Fibroblast of skin of right biceps (primary cell): ENCODE measurements at places on chromosomes 5 and 9.

- no peak for DNase-seq
Measured at GRCh38 chr5:79590396-79590999, 21.7 kb upstream of the TENT2 start.

DNA sequence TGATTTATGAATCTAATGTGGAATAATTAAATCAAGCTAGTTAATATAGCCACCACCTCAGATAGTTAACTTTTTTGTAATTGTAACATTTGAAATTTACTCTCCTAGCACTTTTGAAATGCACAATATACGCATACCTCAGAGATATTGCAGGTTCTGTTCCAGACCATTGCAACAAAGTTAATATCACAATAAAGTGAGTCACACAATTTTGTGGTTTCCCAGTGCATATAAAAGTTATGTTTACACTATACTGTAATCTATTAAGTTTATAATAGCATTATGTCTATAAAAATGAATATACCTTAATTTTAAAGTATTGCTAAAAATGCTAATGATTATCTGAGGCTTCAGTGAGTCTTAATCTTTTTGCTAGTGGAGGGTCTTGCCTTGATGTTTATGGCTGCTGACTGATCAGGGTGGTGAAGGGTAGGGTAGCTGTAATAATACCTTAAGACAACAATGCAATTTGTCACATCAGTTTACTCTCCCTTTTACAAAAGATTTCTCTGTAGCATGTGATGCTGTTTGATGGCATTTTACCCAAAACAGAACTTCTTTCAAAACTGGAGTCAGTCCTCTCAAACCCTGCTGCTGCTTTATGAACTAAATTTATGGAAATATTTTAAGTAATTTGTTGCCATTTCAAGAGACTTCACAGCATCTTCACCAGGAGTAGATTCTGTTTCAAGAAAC is 235.1 kb upstream of the ADAMTSL1 start:
- DNase-seq = peak; percentile 66

DNA sequence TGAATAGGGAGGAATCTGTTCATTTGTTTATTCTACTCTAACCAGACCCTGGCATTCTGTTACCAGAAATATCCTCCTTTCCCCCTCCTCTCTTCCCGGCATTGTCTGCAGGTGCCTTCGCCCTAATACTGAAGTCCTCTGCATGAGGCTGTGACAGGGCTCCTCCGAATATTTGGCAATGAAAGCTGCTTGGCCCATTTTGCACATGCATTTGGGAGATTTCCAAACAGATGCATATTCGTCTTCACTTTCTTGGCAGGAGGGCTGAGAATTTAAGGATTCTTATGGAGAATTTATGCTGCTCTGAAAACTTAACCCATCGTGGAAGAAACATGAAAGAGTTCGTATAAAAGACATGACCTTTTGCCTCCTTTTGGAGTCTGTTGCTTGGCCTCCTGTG is 484.0 kb downstream of the ZNF608 start:
- DNase-seq = peak; percentile 15

DNA sequence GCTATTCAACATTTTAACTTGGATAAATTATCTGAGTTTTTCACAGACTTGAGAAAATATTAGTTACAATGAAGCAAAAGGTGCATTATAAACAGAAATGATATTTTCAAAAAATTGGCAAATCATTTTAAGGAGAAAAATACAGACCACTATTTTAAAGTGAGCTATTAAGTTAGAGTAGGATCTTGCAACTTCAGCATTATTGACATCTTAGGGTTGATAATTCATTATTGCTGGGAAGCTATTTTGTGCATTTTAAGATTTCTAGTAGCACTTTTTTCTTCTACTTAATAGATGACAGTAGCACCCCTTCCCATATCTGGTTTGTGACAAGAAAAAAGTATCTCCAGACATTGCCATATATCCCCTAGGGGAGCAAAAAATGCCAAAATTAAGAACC is 774.1 kb downstream of the CDH12 start:
- DNase-seq = no peak

- DNase-seq = peak; percentile 78
Measured at GRCh38 chr5:89967771-89968444, 441.6 kb downstream of the CETN3 start.

DNA sequence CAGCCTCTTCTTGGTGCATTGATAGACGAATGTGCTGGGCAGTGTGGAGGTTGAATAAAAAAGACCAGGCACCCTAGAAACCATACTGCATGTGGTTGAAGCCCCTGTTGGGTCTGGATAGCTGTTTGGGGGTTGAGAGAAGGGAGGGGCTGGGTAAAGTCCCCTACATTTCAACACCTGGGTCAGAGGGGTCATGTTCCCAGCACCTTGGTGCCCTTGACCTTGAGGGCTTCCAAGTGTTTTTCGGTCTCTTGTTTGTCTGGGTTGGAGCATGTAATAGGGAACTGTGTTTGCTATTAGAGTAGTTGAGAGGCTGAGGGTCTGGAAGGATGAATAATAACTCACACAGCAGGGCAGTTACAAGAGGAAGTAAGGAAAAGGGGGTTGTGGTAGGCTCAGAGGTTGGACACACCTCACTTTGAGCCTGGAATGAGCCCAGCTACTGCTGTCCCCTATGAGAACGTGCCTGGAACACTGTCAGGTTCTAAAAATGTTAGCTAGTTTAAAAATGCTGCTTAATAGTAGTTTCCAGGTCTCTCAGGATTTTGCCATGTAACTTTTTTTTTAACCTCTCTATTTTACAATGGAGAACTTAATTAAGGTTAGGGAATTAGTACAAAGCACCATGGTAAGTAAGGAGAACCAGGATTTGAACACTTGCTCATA is 155.2 kb upstream of the SPRY4 start:
- no peak for DNase-seq

DNA sequence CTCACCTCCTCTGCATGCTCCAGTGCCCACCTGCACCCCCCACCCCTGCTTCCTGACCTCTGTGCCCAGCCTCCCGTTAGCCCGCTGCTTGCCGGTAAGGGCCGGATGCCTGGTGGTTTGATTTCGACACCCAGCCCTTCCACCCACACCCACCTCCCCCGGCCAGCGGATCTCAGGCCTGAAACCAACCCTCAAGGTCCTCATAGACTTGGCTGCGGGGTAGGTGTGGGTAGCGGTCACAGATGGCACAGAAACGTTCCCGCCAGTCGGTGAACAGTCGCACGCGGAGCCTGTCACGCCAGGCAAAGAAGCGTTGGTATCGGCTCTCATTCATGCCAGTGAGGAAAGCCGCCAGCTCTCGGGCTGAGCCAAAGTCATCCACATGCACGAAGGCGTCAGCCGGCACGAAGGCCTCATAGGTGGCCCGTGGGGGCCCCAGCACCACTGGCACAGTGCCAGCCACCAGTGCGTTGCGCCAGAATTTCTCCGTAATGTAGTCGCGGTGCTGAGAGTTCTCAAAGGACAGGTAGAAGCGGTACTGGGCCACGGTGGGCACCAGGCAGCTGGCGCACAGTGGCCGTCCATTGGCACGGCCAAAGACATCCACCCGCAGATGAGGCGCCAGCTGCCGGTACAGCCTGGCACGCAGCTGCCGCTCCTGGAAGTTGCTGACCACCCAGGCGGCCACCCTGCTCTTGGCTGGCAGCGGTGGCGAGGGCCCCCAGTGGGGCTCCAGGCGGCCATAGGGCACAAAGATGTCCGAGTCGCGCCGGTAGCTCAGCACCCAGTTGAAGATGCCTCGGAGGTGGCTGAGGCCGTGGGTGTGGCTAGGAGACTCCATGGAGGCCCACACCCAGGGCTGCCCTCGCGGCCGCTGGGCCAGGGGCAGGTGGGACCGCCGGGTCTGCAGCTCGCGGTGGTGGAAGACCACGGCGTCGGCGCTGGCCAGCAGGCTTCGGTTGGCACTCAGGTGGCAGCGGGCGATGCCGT is 1.1 kb downstream of the FUT7 start:
- no peak for DNase-seq

DNA sequence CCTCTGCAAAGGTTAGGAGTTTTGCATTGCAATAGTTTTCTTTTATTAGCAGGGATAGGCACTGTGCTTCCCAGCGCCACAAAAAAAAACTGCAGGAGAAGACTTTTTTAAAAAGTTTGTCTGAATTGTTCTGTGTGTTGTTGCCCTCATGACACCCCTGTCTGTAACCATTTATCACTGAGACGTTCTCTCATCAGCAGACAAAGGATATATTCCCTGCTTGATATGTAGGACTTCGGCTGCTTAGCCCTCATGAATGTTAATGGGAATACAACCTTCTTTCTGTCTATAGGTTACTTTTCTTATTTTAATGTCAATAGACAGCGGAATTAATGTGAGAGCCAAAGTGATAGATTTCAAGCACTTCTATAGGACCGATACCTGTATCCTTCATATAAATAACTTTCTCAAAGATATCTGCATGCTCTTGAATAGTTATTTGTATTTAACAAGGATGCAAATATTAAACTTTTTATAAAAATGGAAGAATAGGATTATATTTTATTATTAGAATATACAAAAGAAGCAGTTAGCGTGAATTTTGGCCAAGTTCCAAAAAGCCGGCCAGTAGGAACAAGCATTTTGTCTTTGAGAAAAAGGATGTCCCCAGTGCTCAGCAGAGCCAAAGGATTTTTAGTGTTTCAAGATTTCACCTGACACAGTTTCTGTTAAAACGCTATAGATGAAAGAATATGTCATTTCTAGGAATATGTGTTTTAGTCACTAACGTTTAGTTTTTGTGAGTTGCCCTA is 1.5 kb upstream of the LYSMD3 start:
- DNase-seq = no peak

DNA sequence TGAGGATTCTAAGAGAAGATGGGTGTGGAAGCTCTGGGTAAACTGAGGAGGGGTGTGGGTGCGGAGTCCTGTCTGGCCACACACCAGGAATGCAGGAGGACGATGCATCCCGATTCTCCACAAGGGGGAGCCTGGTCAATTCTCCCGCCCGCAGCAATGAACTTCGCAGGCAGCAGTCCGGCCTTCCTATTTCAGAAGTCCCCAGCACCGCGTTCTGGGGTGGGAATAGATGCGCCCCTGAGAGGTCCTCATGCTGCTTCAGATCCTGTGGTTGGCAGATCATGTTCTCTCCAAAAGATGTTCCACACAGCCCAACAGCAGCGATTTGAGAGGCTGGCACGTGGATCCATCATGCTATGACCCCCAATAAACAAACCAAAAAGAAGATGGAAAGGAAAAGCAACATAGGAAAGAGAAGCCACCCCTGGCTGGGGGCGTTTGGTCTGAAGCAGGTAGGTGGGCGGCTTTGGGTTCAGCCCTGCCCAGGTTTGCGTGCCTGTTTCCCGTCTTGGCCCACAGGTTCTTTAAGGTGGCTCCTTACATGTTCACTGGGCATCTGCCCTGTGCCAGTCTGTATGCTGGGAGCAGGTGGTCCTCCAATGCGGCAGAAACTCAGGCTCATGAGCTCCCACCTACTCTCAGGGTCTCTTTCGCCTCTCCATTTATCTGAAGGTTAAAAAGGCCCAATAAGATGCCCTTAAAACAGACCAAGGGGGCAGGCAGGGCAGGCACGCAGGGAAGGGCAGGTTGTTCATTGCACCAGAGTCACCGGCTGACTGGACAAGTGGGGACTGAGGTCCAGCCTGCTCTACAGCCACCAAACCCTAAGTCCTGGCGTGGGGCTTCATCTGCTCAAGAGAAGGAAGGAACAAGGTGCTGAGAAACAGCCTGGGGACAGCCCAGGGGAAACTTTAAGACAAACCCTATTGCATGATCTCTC is 171.6 kb downstream of the PAX5 start:
- peak; percentile 27 for DNase-seq

- DNase-seq = no peak
Measured at GRCh38 chr5:81908771-81909170, 63.1 kb upstream of the ATG10 start.

DNA sequence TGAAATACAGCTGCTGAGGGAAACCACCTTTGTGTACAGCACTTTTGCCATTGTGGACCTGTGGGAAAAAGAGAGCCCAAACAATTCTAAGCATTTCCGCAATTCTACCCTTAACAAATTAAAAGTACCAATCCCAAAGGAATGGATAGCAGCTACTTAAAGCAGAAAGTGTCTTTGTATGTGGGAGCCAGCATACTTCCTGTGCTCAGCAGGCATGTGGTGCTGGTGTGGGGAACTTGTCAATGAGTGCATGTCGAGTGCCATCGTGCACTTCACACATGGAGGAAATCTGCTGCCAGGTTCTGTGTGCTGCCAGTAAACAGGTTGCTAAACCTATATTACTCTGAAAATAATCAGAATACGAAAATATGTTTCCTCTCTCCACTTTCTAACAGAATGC is 399.0 kb downstream of the LRRC70 start:
- DNase-seq = no peak
